A549 treated with Mapracorat at 1 μM for 4 hours (cell line): ENCODE measurements at places on chromosomes 5 and 9. TPM values are rescaled to one million over a fixed set of nuclear protein-coding genes. Genes with fewer than 3 reads are reported as not detected.

FBXL7 gene
- 1.2 to 1.5 TPM (median 1.5 TPM) in 5 replicates for total RNA-seq

GARIN3 gene
- not detected in 5 replicates for total RNA-seq

AQP3 gene
- total RNA-seq, result 11.5 to 20.2 TPM (median 17.9 TPM) in 5 replicates

CARD19 gene
- 46.9 to 74.5 TPM (median 66.7 TPM) in 5 replicates for total RNA-seq

RANBP3L gene
- not detected in 5 replicates for total RNA-seq

ENHO gene
- total RNA-seq, result 1.2 to 2.9 TPM (median 2.3 TPM) in 5 replicates

TMCO6 gene
- 8.4 to 14.4 TPM (median 13.0 TPM) in 5 replicates for total RNA-seq

SLC26A2 gene
- 44.5 to 67.9 TPM (median 59.0 TPM) in 5 replicates for total RNA-seq

ADAMTS19 gene
- total RNA-seq, result not detected in 5 replicates

MZB1 gene
- 0.29 TPM in 1 of 5 replicates, not detected in the others for total RNA-seq

SPATA9 gene
- 0.28 to 0.38 TPM in 2 of 5 replicates, not detected in the others for total RNA-seq

RNF208 gene
- 1.1 to 2.1 TPM (median 1.8 TPM) in 5 replicates for total RNA-seq

FBLL1 gene
- 0.08 to 0.25 TPM (median 0.10 TPM) in 3 of 5 replicates, not detected in the others for total RNA-seq

ECSCR gene
- total RNA-seq, result not detected in 5 replicates

LCN10 gene
- total RNA-seq, result not detected in 5 replicates

SHOC1 gene
- total RNA-seq, result 0.02 TPM in 1 of 5 replicates, not detected in the others

KCNN2 gene
- 0.08 to 0.15 TPM (median 0.11 TPM) in 4 of 5 replicates, not detected in the other for total RNA-seq

DAB2 gene
- 6.6 to 9.6 TPM (median 7.6 TPM) in 5 replicates for total RNA-seq

RNF183 gene
- total RNA-seq, result 0.08 TPM in 1 of 5 replicates, not detected in the others

ARID3C gene
- 0.09 to 0.39 TPM (median 0.17 TPM) in 5 replicates for total RNA-seq

ZNF366 gene
- total RNA-seq, result not detected in 5 replicates

FBP1 gene
- total RNA-seq, result 0.13 TPM in 1 of 5 replicates, not detected in the others

HK3 gene
- total RNA-seq, result not detected in 5 replicates

TAF1L gene
- total RNA-seq, result not detected in 5 replicates

FOXD4L5 gene
- total RNA-seq, result 0.05 TPM in 1 of 5 replicates, not detected in the others

IGFBPL1 gene
- 1.5 to 2.7 TPM (median 2.6 TPM) in 5 replicates for total RNA-seq

SLC34A1 gene
- total RNA-seq, result not detected in 5 replicates

JMY gene
- total RNA-seq, result 2.2 to 3.4 TPM (median 3.0 TPM) in 5 replicates

GFPT2 gene
- 43.7 to 60.3 TPM (median 54.0 TPM) in 5 replicates for total RNA-seq

IFNA21 gene
- total RNA-seq, result not detected in 5 replicates

RAPGEF1 gene
- 34.3 to 53.4 TPM (median 46.1 TPM) in 5 replicates for total RNA-seq

ABO gene
- total RNA-seq, result not detected in 5 replicates

CDKN2B gene
- total RNA-seq, result not detected in 5 replicates

BASP1 gene
- total RNA-seq, result 202 to 264 TPM (median 258 TPM) in 5 replicates

ZNF483 gene
- total RNA-seq, result 0.37 to 1.2 TPM (median 0.58 TPM) in 5 replicates

DBH gene
- not detected in 5 replicates for total RNA-seq

DOLK gene
- total RNA-seq, result 32.4 to 39.8 TPM (median 37.3 TPM) in 5 replicates

AQP7 gene
- total RNA-seq, result 0.27 to 0.59 TPM (median 0.34 TPM) in 5 replicates

MEGF10 gene
- not detected in 5 replicates for total RNA-seq

NDUFA8 gene
- 101 to 119 TPM (median 113 TPM) in 5 replicates for total RNA-seq

P4HA2 gene
- 42.0 to 49.8 TPM (median 49.1 TPM) in 5 replicates for total RNA-seq

EDIL3 gene
- total RNA-seq, result 0.13 to 0.38 TPM (median 0.21 TPM) in 5 replicates

COL15A1 gene
- total RNA-seq, result 0.30 to 0.57 TPM (median 0.53 TPM) in 5 replicates

DOK3 gene
- 2.8 to 6.3 TPM (median 4.0 TPM) in 5 replicates for total RNA-seq

RASGEF1C gene
- total RNA-seq, result 0.06 to 0.25 TPM (median 0.10 TPM) in 5 replicates

SPINK5 gene
- total RNA-seq, result not detected in 5 replicates

ESM1 gene
- not detected in 5 replicates for total RNA-seq

SMIM23 gene
- total RNA-seq, result not detected in 5 replicates

LHX3 gene
- 0.05 to 0.20 TPM (median 0.12 TPM) in 5 replicates for total RNA-seq

FCN2 gene
- not detected in 5 replicates for total RNA-seq

ALDH1B1 gene
- 48.3 to 53.7 TPM (median 48.6 TPM) in 5 replicates for total RNA-seq

IFNK gene
- total RNA-seq, result not detected in 5 replicates

SLC36A2 gene
- total RNA-seq, result not detected in 5 replicates

CARTPT gene
- total RNA-seq, result not detected in 5 replicates

PALM2AKAP2 gene
- 0.11 to 0.44 TPM (median 0.19 TPM) in 5 replicates for total RNA-seq

SPATA24 gene
- 3.9 to 6.0 TPM (median 5.3 TPM) in 5 replicates for total RNA-seq
